Chondrocyte (in vitro differentiated cells): ENCODE measurements at places on chromosomes 16 and 17.

GRCh38 chr17:75983501-75984181 lies 4.6 kb downstream of the TEN1 start:
- DNase-seq = no peak
- no peaks in the 10 kb centered on the region for H3K27me3 ChIP-seq
- H3K27ac ChIP-seq = no peak overlapping the region

- H3K36me3 ChIP-seq = no peaks in the 10 kb centered on the region
- H3K27ac ChIP-seq = no peak overlapping the region
- no peak overlapping the region for H3K4me3 ChIP-seq
Measured at GRCh38 chr17:58371300-58371950, 19.4 kb upstream of the SUPT4H1 start.

DNA sequence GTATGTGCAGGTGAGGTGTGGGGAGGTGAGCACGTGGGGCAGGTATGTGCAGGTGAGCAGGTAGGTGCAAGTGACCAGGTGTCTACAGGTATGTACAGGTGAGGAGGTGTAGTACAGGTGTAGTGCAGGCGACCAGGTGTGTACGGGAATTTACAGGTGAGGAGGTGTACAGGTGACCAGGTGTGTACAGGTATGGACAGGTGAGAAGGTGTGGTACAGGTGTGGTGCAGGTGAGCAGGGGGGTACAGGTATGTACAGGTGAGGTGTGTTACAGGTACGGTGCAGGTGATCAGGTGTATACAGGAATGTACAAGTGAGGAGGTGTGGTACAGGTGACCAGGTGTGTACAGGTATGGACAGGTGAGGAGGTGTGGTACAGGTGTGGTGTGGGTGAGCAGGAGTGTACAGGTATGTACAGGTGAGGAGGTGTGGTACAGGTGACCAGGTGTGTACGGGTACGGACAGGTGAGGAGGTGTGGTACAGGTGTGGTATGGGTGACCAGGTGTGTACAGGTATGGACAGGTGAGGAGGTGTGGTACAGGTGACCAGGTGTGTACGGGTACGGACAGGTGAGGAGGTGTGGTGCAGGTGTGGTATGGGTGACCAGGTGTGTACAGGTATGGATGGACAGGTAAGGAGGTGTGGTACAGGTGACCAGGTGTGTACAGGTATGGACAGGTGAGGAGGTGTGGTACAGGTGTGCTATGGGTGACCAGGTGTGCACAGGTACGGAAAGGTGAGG lies 12.8 kb upstream of the DBNDD1 start:
- DNase-seq = no peak
- no peak overlapping the region for H3K4me3 ChIP-seq
- H3K36me3 ChIP-seq = peaks cover 3% of the 10 kb centered on the region
- peaks cover 2% of the 10 kb centered on the region for H3K27me3 ChIP-seq
- H3K27ac ChIP-seq = peak overlapping the region; percentile 73

DNA sequence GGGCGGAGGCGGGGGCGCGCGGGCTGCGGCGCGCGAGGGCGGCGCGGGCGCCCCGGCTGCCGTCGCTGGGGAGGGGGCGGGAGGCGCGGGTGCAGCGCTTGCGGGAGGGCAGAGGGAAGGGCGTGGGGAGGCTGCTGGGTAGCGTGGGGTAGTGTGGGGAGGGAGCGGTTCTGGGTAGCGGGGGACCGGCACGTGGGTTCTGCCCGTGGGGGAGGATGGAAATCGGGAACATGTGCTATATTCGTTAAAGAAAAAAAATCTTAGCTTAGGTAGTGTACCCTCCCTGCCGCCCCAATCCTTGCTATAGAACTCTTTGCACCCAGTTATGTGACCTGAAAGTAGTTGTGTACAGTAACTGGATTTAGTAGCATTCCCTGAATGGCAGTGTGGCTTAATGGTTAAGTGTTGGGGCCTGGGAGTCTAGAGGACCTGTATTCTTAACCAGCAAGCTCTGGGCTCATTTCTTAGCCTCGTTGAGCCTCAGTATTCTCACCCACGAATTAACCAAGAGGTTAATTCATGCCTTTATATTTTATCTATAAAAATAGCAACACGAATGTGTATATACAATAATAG lies 646 bp downstream of the RABEP1 start:
- no peaks in the 10 kb centered on the region for H3K36me3 ChIP-seq
- no peak for DNase-seq
- peaks cover 27% of the 10 kb centered on the region for H3K4me1 ChIP-seq
- H3K27ac ChIP-seq = peak overlapping the region; percentile 89
- H3K4me3 ChIP-seq = peak overlapping the region; percentile 81

DNA sequence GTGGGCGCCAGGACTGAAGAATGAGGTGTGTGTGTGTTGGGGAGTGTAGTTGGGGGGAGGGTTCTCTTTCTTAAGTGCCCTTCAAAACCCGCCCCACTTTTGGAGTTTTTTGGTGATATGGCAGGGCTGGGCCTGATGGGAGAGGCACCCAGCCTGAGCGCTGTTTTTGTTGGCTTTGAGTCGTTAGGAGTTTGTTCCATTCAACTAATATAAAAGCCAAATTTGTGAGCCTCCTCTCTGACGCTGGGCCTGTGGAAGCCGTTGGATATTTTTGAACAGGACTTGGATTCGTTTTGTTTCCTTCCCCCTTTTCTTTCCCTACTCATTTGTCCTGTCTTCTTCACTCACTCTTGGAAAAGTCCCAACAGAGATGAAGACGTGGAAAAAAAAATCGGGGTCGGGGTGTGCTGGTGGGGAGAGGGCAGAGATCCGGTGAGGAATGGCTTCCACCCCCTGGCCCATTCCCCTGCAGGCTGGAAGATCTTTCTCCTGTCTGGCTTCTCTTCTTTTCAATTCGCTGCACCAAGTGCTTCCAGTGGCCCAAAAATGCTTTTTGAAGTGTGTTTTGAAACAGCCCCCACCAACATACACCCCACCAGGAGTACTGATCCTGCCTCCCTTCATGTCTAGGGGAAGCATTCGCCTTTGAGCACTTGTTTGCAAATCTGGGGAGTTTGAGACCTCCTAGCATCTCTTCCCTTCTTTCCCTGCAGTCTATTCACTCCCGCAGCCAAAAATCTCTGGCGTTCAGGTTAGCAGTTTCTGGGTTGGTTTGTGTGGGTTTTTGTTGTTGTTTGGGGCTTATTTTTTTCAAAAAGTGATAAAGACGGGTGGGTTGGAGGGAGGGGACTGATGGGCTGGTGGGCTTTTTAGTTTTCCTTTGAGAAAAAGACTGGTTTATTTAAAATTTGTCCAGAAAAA lies 2.6 kb downstream of the FZD2 start:
- H3K4me1 ChIP-seq = peaks cover 61% of the 10 kb centered on the region
- peaks cover 28% of the 10 kb centered on the region for H3K36me3 ChIP-seq
- peak overlapping the region; percentile 95 for H3K27ac ChIP-seq
- H3K4me3 ChIP-seq = peak overlapping the region; percentile 99

DNA sequence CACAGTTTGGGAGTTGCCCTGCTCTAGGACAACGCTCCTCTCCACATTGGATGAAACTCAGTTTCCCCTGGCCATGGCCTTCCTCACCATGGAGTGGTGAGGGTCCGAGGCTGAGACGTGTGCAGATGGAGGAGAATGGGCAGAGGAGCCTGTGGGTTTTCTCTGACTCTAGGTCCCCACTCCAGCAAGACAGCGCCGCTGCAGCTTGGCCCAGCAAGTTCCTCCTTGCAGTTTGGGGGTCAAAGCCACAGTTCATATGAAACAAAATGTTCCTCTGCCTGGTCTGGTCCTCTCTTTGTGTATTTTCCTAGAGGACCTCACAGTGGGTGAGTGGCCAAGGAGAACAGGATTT lies 2.3 kb downstream of the C16orf54 start:
- no peaks in the 10 kb centered on the region for H3K36me3 ChIP-seq
- H3K4me1 ChIP-seq = no peaks in the 10 kb centered on the region
- H3K27me3 ChIP-seq = peaks cover 18% of the 10 kb centered on the region
- no peak for DNase-seq
- no peak overlapping the region for H3K4me3 ChIP-seq
